Fibroblast of skin of back (primary cell): ENCODE measurements at places on chromosomes 7 and 10.
A peak's percentile ranks its signal among the peaks of the same experiment; 100 is the strongest.

DNA sequence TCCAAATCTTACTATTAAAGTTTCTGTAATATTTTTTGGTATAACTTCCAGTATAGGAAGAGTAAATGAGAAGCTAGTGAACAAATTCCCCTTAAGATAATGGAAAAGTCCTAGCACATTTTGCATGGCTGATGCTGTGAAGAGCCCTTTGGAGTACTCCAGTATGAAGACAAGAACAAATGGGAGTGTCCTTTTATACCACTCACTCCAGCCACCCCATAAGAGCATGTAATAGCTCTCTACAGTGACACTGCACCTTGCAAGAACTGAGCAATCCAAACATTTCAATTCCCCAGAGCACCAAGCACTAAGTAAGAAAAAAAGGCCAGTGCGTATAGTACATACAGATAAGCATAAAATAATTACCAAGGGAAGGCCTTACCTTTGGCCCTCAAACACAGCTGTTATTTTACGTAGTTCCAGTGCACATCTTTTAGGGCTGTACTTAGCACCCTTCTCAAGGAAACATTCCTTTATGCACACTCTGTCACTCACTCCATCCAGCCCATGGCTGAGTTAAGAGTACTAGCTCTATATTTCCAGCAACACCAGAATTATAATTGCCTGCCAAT is 135.4 kb downstream of the ST7 start:
- DNase-seq: no peak

- DNase-seq: peak; percentile 72
Observed at GRCh38 chr7:108083980-108084379, 46.2 kb downstream of the LAMB4 start.

GRCh38 chr7:130475776-130476175 is 16.1 kb upstream of the MEST start:
- no peak for DNase-seq

- DNase-seq: no peak
Observed at GRCh38 chr10:119893074-119893473, 544 bp downstream of the SEC23IP start.

GRCh38 chr7:33792547-33793105 is 112.7 kb upstream of the BMPER start:
- DNase-seq: no peak

DNA sequence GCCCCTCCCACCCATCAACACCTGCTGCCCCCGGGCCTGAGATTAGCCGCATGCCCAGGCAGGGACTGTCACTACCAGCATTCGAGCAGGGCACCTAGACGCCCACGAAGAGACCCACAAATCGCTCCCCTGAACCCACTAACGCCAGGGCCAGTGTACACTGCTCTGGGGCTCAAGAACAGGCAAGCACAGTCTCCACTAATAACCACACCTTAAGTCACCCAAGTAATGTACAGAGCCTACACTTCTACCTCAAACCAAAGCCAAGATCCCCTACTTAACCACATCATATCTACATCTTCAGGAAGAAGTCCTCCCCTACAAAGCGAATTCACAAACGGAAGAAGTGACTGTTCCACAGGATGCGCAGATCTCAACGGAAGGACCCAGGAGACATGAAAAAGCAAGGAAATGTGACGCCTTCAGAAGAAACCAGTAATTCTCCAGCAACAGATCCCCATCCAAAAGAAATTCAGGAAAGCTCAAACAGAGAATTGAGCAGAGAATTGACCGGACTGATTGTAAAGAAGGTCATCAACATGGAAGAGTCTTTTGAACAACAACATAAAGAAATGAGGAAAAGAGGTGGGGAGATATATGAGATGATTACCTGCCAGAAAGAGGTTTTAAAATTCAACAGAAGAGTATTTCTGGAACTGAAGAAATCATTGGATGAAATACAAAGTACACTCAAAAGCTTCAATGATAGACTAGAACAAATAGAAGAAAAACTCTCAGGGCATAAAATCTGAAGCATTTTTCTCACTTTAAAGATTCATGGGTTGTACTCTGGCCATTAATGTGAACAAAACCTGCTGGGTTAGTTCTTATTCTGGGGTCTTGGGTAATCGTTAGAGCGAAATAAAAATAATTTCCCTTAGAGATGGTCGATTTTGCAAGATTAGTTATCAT is 20.9 kb downstream of the IFT22 start:
- no peak for DNase-seq

- no peak for DNase-seq
Observed at GRCh38 chr10:32972929-32973328, 14.9 kb upstream of the ITGB1 start.

DNA sequence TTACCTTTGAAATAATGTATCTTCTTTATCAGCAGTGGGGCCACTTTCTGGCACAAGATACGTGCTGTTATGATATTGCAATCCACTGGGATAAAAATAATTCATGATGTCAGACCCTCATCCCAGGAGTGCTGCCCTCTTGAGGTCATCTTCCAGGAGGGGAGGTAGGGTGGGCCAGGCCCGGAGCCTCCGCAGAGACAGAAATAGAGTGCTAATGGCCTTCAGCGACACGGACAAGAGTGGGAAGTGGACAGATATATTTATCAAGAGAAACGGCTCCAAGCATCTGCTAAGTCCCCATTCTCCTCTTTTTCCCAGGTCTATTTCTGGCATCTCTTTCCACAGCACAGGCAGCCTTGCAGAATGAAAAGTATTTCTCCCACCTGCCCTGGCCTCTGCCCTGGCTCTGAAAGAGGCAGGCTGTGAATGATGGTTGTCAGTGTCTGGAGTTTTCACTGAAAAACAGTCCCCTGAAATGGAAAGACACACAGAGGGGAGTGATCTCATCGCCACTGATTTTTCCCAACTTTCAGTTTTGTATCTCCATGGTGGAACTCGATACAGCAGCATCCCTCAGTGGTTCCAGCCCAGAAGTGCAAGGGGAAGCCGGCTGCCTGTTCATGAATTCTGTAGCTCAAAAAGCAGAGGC is 251.7 kb upstream of the MYO3A start:
- no peak for DNase-seq

DNA sequence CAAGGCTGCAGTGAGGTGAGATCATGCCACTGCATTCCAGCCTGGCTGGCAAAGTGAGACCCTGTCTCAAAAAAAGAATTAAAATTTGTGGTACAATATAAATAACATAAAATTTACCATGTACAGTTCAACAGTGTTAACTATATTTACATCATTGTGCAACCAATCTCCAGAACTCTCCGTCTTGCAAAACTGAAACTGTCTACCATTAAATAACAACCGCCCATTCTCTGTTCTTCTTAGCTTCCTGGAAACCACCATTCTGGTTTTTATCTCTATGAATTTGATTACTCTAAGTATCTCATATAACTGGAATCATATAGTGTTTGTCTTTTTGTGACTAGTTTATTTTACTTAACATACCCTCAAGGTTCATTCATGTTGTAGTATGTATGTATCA is 167.6 kb downstream of the AUTS2 start:
- DNase-seq: no peak

DNA sequence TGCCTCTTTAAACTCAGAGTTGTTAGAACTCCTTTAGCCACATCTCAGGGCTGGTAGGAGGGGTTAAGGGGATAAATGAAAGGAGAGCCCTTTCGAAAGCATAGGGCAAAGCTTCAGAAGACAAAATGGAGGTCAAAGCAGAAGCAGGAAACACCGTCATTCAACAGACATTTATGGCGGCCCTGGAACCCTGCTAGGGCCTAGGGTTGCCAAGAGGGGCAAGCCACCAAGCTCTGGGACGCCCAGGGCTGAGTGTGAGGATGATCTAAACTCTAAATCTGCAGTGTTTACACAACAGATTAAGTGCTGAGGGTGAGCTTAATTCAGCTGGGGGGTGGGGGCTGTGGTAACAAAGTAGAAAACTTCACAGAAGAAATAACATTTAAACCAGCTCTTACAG is 79.0 kb upstream of the NFE2L3 start:
- no peak for DNase-seq

GRCh38 chr10:31397852-31398251 is 78.8 kb downstream of the ZEB1 start:
- no peak for DNase-seq

GRCh38 chr7:134959810-134960209 is 26.5 kb upstream of the AGBL3 start:
- DNase-seq: no peak

GRCh38 chr10:86953747-86954680 is 3.4 kb downstream of the MMRN2 start:
- peak; percentile 66 for DNase-seq
